Stimulated activated CD4-positive, alpha-beta T cell treated with anti-CD3 and anti-CD28 coated beads, TNF-alpha, amount 100 ng/mL, for 1 hour (primary cell): ENCODE measurements at places on chromosomes 7 and 10.
A peak's percentile ranks its signal among the peaks of the same experiment; 100 is the strongest.

DNA sequence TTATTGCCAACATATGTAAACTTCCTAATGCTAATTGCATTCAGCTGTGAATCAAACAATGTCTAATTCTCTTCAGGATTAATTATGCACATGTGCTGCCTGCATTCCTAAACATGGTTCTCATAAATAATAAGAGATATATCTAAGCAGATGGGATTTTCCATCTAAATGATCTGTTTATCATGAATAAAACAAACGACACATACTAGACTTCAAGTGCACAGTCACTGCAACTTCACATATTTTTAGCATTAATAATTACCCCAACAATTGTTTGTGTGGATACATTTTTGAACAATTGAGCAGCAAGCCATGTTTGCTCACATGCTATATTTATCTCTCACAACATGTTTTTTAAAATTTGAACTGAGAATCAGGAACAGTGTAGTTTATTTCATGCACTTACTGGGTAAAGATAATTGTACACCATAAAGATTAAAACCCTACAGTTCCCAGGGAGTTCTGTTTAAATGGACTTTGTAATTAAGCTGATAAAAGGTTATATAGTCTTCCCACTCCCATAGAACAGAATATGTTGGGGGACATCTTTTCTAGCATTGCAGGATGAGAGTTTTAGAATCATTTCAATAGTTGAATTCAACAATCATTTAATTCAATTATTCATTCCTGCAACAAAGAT lies 378.5 kb downstream of the MDFIC start:
- no peak for DNase-seq

GRCh38 chr7:120955577-120956149 lies 5.1 kb downstream of the ING3 start:
- DNase-seq = no peak

- DNase-seq = no peak
Measured at GRCh38 chr10:24324651-24325050, 115.7 kb downstream of the KIAA1217 start.

DNA sequence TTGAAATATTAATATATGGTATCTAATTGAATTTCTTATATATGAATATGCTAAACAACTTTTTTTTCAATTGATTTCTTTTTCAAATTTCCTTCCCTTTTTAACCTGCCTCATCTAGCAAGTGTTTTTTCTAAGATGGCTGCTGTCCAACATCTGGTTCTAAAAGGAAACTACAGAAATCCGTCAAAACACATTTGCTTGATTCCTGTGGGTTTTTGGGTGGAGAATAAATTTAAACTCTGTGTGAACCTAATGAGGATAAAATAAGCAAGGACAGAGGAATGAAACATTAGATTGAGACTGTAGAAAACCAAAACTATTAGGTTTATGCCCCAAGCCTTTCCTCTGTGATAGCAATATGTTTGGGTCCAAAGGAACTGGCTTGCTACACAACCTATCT lies 75.5 kb upstream of the STARD3NL start:
- no peak for DNase-seq

GRCh38 chr10:92103376-92104090 lies 180.0 kb downstream of the BTAF1 start:
- DNase-seq = no peak

- DNase-seq = peak; percentile 25
Measured at GRCh38 chr10:97759158-97759887, 12.5 kb downstream of the SFRP5 start.

- DNase-seq = no peak
Measured at GRCh38 chr7:67346876-67347275, 350.2 kb downstream of the TYW1 start.

DNA sequence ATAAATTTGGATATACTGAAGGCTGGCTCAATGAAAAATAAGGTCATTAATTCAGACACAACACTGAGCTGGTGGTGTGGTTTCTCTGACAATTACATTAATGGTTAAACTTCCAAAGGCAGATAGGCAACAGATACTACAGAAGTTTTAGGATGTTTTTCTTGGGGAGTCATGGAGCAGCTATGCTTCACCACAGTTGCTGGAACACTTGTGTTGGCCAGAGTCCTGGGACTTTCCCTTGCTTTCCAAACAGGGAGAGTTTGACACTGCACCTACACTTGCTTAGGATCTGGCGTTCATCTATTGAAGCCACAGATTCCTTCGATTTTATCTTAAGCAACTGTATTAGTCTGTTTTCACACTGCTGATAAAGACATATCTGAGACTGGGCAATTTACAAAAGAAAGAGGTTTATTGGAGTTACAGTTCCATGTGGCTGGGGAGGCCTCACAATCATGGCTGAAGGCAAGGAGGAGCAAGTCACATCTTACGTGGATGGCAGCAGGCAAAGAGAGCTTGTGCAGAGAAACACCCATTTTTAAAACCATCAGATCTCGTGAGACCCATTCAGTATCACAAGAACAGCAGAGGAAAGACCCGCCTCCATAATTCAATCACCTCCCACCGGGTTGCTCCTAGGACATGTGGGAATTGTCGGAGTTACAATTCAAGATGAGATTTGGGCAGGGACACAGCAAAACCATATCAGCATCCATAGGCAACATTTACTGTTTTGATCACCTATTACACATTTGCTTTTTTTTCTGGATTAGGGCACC lies 27.8 kb upstream of the TMEM178B start:
- no peak for DNase-seq

DNA sequence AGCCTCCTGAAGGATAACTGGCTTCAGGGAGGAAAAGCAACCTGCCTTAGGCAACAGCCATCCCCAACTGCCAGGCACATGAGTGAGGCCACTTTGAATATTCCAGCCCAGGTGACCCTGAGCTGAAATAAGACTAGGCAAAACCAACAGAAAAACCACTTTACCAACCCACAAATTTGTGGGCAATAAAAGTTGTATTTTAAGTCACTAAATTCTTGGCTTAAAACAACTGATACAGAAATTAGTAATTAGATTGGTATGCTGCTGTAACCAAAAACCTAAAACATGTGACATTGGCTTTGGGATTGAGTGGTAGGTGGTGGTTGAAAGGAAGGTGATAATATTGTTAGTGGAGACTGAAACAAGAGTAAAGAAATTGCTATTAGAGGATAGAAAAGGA lies 39.9 kb downstream of the ABCB4 start:
- DNase-seq = no peak
